ENCODE measurements at places on chromosomes 6 and 20. TPM values are rescaled to one million over a fixed set of nuclear protein-coding genes. Genes with fewer than 3 reads are reported as not detected.

Gene APOM
- total RNA-seq = 1.3 TPM

Gene TMEM200A
- total RNA-seq = 30.0 TPM

Gene HLA-DQA1
- 12.6 TPM for total RNA-seq

Gene NR2E1
- total RNA-seq = not detected

Gene SIRPG
- 0.25 TPM for total RNA-seq

Gene GMPR
- 18.6 TPM for total RNA-seq

Gene PTPRT
- under 0.01 TPM for total RNA-seq

Gene PLA2G7
- total RNA-seq = 1.6 TPM
